A549 treated with RU486 at 1 μM for 4 hours (cell line): ENCODE measurements at places on chromosomes 1 and 21. TPM values are rescaled to one million over a fixed set of nuclear protein-coding genes. Genes with fewer than 3 reads are reported as not detected.

The OR10J5 gene
- not detected in 5 replicates for total RNA-seq

The KCNN3 gene
- total RNA-seq, result 0.02 to 0.08 TPM (median 0.06 TPM) in 5 replicates

The PEX19 gene
- 20.5 to 32.1 TPM (median 23.6 TPM) in 5 replicates for total RNA-seq

The DIRAS3 gene
- 0.86 to 1.4 TPM (median 1.3 TPM) in 5 replicates for total RNA-seq

The FAM72D gene
- total RNA-seq, result 3.3 to 7.6 TPM (median 6.2 TPM) in 5 replicates

The ST6GALNAC5 gene
- not detected in 5 replicates for total RNA-seq

The PGLYRP3 gene
- total RNA-seq, result not detected in 5 replicates

The GLMN gene
- total RNA-seq, result 1.9 to 8.2 TPM (median 7.2 TPM) in 5 replicates

The INAVA gene
- total RNA-seq, result 29.7 to 46.4 TPM (median 37.9 TPM) in 5 replicates

The LCE2A gene
- not detected in 5 replicates for total RNA-seq

The OR2G6 gene
- total RNA-seq, result not detected in 5 replicates

The NMNAT2 gene
- 0.54 to 1.0 TPM (median 0.71 TPM) in 5 replicates for total RNA-seq
